Stromal cell of bone marrow (primary cell): ENCODE measurements at places on chromosomes 1 and 21.

DNA sequence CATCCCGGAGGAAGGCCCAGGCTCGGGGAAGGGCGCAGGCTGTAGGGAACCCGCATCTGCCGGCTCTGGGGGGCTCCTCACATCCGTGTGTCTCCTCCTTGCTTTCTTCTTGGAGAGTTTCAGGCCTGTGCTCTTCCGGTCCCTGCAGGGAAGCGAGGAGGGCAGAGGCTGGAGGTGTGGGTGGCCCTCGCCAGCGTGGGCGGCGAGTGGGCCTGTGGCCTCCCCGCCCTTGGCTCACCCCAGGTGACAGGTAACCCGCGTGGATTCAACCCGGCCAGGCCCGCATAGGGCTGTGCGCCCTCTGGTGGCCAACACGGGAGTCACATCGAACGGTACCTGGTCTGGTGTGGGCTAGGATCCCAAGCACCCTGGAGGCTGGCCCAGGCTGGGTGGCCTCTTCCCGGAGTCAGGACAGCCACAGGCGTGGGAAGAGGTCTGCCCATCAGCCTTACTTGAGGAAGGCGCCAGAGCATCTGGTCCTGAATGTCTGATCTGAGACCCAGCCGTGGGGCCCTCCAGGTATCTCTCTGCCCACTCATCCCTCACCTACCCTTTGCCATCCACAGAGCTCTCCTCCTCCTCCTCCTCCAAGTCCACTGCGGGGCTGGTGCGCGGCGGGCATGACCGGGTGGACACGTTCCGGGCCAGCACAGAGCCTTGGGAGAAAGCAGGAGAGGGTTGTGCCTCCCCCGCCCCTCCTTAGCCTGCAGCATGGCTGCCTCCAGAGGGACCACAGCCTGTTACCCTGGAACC is 9.6 kb upstream of the TNFRSF25 start:
- DNase-seq, result no peak

DNA sequence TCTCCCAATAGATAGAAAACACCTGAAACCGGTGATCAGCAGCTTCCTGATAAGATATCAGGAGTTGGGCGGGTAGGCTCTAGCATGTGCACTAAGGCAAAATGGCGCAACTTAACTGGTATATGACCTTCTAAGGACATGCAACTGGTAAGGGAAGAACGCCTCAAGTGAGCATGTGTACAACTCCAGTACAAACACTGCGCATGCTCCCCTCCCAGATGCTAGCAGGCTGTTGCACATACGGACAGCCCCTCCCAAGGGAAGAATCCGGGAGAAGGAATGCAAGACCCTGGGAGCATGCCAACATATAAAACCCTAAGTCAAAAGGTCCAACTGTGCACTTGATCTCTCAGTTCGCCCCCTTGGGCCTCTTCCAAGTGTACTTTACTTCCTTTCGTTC is 110.8 kb downstream of the TSEN15 start:
- no peak for DNase-seq

DNA sequence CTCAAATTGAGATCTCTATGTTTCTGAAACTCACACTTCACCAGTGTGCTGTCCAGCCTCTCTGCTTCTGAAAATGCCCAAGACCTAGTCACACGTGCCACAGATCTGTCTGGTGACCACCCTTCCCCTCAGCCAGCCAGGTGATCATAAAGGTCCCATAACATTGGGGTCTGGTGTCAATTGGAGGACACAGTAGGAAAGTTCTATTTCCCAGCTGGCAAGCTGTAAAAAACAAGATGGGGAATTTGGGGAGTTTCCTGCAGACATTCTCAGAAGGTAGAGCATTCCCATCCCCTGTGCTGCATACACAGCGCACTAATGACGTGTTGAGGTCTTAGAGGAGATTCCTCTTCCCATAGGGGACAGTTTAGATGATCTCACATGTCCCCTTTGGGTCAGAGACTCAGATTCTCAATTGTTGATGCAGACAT is 50.1 kb downstream of the RPS6KA1 start:
- no peak for DNase-seq

DNA sequence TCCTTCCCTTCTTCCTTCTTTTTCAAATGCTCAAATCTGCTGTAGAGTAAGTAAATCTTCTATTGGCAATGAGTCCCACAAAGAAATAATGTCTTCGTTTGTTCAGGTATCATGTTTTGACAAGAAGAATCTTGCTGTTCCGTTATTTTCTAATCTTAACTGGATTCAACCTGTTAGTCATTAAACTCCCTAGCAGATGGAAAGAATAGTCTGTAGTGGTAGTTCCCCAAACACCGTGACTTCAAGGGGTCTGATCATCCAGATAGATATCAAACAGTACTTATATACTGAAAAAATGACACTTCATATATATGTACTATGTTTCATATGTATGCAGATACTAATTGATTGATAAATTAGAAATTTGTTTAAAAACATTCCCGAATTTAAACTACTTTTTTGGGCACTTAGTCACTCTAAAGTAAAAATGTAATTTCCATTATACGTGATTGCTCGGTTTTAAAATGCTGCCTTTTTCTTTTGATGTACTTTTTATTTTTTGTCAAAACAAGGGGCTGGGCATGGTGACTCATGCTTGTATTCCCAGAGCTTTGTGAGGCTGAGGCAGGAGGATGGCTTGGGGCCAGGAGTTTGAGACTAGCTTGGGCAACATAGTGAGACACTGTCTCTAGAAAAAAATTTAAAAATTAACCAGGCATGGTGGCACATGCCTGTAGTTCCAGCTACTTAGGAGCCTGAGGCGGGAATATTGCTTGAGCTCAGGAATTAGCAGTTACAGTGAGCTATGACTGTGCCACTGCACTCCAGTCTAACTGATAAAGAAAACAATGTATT is 335.7 kb upstream of the SNX7 start:
- DNase-seq, result peak; percentile 88

DNA sequence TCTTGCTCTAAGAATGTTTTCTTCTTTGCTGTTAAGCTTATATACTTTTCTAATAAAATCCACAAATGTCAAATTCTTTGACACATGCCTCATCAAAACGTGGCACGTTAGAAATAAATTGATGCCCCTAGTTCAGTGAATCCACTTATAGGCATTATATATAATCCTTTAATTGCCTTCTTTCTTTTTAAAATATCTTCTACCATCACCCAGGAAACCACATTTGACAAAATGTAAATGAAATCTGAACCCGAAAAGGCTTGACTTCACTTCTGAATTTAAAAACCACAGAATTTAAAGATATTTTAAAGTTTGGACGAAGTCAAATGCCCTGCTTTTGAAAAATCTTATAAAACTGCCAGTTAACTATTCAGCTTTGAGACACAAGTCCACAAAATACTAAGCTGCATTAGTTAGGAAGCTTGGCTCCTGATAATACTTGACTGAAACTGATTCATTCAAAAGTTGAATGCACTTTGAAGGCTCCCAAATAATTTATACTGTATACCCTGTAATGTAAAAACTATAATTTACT is 22.4 kb upstream of the KIFAP3 start:
- DNase-seq, result no peak
